Suppressor macrophage treated with lipopolysaccharide for 4 hours (primary cell): ENCODE measurements at places on chromosomes 2 and 18.

DNA sequence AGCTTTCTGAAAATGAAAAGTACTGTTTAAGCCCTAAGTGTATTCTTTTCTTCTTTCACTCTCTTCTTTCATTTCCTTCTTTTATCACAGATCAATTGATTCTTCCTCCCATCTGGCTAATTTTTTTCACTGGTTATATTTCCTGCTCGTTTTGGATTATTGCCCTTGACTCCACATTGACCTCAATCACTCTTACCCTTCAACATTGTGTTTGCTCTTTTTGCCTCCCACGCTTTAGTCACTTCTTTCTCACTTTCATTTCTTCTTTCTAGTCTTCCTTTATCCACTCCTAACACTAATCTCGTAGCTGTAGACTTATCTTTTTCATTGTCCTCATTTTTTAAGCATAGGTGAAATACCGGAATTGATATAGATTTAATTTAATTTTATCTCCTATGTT lies 320.3 kb upstream of the VRK2 start:
- DNase-seq = peak; percentile 4

DNA sequence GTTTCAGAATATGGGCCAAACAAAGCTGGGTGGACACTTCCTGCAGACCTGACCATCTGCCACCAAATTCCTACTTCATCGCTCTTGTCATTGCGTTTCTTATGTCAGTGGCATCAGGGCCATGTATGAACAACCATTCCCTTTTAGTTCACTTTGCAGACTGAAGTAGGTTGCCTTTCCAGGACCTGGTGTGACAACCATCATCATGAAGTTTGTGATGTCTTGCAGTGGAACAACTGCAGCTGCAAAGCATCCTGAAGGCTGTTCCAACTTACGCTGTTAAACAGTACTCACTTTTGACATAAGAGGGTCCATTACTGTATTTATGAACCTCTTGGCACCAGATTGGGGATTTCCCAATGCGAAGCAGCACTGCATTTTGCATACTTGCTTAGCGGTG lies 511.6 kb downstream of the ARHGAP15 start:
- DNase-seq = no peak

GRCh38 chr2:11746807-11747459 lies 501 bp downstream of the LPIN1 start:
- no peak for DNase-seq

DNA sequence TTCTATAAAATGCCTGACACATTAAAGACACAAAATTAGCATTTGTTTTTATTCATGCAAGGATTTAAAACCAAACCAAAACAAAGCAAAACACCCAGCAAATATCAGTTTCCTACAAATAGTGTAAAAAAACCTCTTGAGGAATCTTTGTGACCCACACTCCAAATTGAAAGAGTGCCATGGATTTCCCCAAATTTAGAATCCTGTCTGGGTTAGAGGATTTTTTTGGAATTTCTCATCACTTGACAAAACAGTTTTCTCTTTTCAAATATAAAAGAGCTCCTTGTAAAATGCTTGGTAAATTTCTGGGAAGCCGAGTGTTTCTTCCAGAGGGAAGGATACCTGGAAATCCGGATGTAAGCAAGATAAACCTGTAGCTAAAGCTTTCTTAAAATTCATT lies 1.7 kb upstream of the FN1 start:
- DNase-seq = no peak

- DNase-seq = no peak
These were observed 14.6 kb downstream of the ALPG start for GRCh38 chr2:232421189-232421785.

- peak; percentile 28 for DNase-seq
These were observed 56.5 kb upstream of the ACVR1 start for GRCh38 chr2:157932480-157933159.

DNA sequence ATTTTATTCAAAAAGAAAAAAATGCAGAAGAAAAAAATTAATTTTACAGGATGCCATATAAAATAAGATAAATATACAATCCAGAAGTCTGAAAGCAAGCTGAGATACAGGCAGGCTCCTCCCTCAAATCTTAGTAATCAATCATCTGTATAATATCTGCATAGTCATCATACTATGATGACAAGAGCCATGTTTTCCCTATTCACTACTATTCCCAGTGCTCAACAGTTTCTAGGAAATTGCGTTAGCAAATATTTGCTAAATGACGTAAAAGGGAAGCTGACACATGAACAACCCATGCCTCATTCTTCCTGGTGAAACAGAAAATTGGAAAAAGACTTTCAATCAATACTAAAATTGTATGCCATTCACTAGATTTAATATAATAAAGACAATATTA lies 793.2 kb downstream of the SUCLG1 start:
- DNase-seq = no peak

DNA sequence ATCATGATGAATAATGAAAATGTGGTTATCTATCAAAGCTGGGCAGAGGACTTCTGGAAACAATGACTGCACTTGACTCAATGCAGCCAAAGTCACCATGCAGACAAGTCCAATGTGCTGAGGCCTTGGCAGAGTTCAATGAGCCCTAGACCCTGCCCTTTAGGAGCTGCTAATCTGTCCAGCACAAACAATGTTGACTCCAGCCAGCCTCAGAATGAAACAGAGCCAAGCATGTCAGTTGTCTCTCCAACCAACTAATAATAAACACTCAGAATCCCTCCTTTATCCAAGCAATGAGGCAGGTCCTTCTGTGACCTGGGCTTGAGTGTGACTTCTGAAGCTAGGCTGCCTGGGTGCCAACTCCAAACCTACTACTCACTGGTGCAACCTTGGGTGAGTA lies 270.6 kb downstream of the BCL11A start:
- DNase-seq = no peak

GRCh38 chr2:9984871-9985480 lies 33.5 kb downstream of the GRHL1 start:
- no peak for DNase-seq

DNA sequence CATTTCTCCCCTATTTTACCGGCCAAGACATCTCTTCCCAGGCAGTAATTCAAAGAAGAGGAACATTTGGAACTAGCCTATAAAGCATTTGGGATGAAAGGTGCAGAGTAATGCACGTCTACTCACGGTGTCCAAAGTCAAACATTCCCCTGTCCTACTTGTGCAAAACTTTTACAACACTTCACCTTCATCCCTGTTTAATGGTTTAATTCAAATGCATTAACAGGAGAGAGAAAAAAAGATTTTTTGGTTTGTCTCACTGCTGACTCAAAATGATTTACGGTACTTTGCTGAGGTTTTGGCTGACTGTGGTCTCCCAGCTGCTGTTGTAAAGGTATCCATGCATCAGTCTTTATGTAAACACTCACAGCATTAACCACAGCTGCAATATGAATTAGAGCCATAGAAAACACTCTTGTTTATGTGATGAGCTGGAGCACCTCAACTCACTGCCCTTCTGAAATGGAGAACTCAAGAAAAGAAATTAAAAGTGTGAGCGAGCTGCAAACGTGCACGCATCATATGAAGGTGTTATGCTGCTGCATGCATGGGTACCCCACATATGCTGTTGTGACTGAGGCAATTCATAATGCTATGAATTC lies 220.5 kb downstream of the PIEZO2 start:
- no peak for DNase-seq

- DNase-seq = no peak
These were observed at the start of gene NOL4 for GRCh38 chr18:34224423-34225217. TSS of gene NOL4 (minus strand) at chr18:34224913. CDS start at chr18:34223253, 1,660 bp downstream.

GRCh38 chr18:41390309-41390708 lies 564.7 kb upstream of the PIK3C3 start:
- no peak for DNase-seq

GRCh38 chr18:13449651-13450050 lies 231.1 kb downstream of the LDLRAD4 start:
- DNase-seq = no peak

DNA sequence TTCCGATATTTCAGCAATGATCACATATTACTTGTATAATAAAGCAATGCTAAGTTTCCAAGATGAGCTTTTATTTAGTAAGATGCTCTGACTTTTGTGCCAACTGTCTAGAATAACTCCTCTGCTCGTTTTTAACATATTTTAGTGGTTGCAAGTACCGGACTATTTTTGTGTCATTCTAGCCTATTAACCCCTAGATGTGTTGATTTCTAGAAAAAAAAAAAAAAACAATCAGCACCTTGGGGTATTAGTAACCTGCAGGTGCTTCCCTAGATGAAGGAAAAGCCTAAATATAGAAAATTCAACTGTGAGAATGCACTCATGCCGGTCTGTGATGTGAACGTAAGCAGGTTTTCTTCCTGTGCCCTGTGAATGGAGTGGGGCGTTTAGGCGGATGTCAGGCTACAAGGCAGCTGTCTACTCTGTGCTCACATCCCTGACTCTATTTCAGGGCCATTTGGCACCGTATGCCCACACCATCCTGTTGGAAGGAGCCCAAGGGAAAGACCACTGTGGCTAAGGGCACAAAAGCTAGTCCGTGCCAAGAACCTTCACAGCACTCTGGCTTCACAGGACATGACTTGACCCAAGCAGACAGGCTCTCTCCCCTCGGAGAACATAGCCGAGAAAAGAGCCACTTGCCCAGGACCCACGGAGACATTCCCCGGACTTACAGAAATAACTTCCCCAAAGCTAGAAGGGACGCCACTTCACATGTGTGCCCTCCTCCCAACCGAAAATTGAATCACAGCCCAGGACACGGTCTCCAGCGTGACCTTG lies 60.9 kb upstream of the AGAP1 start:
- DNase-seq = no peak

DNA sequence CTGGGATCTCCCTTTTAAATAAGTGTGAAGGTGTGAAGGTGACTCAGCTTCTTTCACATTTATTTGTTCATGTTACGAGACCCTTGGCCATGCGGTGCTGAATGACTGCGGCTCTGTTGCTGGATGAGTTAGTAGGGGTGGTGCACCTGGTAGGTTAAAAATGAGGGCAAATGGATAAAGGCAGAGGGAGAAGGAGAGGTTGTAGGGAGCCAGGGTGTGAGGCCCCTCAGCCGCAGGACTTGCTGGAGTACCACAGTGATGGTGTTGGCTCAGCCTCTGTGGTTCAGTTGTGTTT lies 164.2 kb downstream of the NAPG start:
- DNase-seq = no peak

DNA sequence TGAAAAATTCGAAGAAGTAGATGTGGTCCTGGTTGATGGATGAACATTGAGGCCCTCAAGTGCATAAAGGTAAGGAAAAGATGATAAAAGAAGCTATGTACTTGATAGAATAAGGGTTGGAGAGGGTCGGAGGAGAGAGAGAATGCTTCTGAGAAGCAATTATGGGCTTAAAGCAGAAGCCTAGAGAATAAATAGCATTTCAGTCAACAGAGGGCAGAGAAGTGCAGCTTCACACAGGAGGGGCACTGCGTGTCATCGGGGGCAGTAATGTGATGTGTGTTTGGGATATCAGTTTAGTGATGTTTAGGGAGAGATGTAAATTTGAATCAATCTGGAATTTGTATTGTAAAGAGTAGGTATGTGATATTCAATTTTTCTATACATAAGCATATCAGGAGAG lies 334.5 kb downstream of the PIK3C3 start:
- DNase-seq = no peak

- peak; percentile 76 for DNase-seq
These were observed 1.3 kb downstream of the TAF1B start for GRCh38 chr2:9844576-9844975.

DNA sequence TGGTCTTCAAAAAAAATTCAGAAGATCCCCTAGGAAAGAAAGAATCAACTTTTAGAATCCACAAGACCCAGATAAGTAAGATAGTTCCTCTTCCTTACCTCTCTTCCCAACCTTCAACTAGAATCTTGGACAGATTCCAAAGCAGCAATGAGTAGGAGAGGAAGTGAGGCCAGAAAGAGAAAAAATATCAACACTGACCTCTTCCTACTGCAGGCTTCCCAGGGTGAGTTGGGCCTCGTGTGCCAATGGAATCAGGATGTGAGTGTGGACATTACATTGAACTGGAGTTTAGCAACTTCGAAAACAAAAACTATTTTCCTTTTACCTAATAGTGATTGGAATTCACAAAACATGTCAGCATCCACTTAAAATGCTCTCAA lies 102.5 kb upstream of the PIEZO2 start:
- peak; percentile 61 for DNase-seq

DNA sequence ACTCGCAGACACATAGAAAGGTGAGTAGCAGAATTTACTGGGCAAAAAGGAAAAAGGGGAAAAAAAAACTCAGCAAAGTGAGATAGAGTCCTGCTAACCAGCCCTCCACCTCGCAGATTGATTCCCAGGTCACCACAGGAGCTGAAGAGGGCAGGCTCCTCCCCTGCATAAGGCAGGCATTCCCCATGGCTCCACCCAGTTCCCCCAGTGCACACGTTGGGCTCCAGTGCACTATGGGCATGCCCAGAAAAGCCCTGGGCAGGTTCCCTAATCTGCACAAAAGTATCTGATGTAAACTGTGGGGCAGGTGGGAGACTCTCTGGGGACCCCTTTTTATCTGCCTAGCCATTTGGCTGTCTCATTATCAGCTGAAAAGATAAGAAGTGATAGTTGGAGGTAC lies 461.2 kb upstream of the TMEFF2 start:
- DNase-seq = no peak

DNA sequence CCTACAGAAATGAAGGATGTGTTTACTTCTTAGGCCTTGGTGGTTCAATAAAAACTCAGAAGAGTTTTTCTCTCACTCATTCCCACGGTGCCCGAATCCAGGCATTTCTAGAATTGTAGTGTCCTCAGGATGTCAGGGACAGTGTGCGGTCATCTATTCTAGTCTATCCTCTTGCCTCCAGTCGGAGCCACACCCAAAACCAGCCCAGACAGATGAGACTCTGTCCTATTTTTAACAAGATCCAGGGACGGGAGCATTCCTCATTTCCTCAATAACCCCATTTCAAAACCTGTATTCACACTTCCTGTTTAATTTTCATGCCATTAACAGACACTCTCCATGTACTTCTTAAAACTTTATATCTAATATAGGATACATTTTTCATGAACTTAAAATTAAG lies 11.6 kb upstream of the RBMS1 start:
- DNase-seq = peak; percentile 52

DNA sequence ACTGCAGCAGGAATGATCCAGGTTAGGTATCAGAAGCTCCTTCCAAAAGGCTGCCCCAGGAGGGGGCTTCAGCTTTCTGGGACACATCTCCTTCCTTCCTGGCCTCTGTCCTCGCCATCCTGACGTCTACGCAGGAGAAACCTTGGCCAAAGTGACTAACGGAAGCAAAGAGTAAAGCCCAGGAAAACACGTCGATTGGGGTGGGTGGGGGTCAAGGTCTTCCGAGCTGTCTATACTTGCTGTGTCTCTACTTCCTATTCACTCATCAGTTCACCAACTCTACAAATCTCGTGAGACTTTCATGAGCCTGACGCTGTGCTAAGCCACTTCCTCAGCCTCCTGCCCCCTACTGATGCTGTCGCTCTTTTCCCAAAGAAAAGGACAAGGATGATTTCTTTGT lies 212.6 kb downstream of the TNS1 start:
- peak; percentile 65 for DNase-seq
